ENCODE measurements at places on chromosomes 7 and 10. TPM values are rescaled to one million over a fixed set of nuclear protein-coding genes. Genes with fewer than 3 reads are reported as not detected.
A peak's percentile ranks its signal among the peaks of the same experiment; 100 is the strongest.

- H3K27me3 ChIP-seq: no peaks in the 10 kb centered on the region
- peaks cover 16% of the 10 kb centered on the region for H3K36me3 ChIP-seq
- H3K4me1 ChIP-seq: peaks cover 24% of the 10 kb centered on the region
- no peak for DNase-seq
- H3K27ac ChIP-seq: no peak overlapping the region
Measured at GRCh38 chr10:87507879-87508483, 3.3 kb downstream of the MINPP1 start.

DNA sequence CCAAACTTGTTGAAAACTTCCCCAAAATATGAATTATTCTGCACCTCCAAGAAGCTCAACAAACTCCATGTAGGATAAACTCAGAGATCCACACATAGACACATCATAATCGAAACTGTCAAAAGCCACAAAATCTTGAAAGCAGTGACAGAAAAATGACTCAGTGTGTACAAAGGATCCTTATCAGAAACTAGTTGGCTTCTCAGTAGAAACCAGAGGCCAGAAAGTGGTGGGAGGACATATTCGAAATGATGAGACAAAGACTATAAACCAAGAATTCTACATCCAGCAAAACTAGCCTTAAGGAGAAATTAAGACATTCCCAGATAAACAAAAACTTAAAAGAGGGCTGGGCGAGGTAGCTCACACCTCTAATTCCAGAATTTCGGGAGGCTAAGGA lies 38.5 kb downstream of the MCMBP start:
- H3K36me3 ChIP-seq: peaks cover 95% of the 10 kb centered on the region
- no peak overlapping the region for H3K27ac ChIP-seq
- H3K27me3 ChIP-seq: no peaks in the 10 kb centered on the region

- DNase-seq: no peak
- no peaks in the 10 kb centered on the region for H3K36me3 ChIP-seq
- H3K4me3 ChIP-seq: no peak overlapping the region
- H3K27ac ChIP-seq: no peak overlapping the region
- H3K27me3 ChIP-seq: no peaks in the 10 kb centered on the region
- H3K4me1 ChIP-seq: no peaks in the 10 kb centered on the region
Measured at GRCh38 chr10:105763611-105764010, 1122.5 kb downstream of the SORCS3 start.

- no peaks in the 10 kb centered on the region for H3K4me1 ChIP-seq
- no peak overlapping the region for H3K4me3 ChIP-seq
- no peaks in the 10 kb centered on the region for H3K36me3 ChIP-seq
- DNase-seq: no peak
- no peaks in the 10 kb centered on the region for H3K27me3 ChIP-seq
Measured at GRCh38 chr10:70784471-70784870, 706 bp downstream of the TBATA start.

GRCh38 chr7:74017125-74017524 lies 10.8 kb upstream of the ELN start:
- no peak overlapping the region for H3K27ac ChIP-seq
- no peaks in the 10 kb centered on the region for H3K27me3 ChIP-seq
- H3K4me3 ChIP-seq: no peak overlapping the region
- no peak for DNase-seq
- peaks cover 21% of the 10 kb centered on the region for H3K4me1 ChIP-seq
- no peaks in the 10 kb centered on the region for H3K36me3 ChIP-seq

- no peaks in the 10 kb centered on the region for H3K36me3 ChIP-seq
- no peak overlapping the region for H3K4me3 ChIP-seq
- no peak for DNase-seq
- no peak overlapping the region for H3K27ac ChIP-seq
Measured at GRCh38 chr10:71092812-71093401, 119.5 kb upstream of the UNC5B start.

DNA sequence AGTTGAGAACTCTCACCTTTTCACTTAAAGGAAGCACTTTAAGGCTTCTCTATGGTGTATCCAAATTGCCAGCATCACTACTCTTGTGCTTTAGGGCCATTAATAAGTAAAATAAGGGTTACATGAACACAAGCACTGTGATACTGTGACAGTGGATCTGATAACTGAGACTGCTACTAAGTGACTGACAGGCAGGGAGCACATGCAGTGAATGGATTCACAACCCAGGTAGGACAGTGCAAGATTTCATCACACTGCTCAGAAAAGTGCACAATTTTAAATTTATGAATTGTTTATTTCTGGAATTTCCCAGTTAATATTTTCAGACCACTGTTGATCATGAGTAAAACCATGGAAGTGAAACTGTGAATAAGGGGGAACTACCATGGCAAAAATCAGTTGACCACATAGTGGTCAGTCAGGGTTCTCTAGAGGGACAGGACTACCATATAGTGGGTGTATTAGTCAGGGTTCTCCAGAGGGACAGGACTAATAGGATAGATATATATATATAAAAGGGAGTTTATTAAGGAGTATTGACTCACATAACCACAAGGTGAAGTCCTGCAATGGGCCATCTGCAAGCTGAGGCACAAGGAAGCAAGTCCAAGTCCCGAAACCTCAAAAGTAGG lies 20.9 kb upstream of the CYP51A1 start:
- DNase-seq: no peak
- no peaks in the 10 kb centered on the region for H3K4me1 ChIP-seq

DNA sequence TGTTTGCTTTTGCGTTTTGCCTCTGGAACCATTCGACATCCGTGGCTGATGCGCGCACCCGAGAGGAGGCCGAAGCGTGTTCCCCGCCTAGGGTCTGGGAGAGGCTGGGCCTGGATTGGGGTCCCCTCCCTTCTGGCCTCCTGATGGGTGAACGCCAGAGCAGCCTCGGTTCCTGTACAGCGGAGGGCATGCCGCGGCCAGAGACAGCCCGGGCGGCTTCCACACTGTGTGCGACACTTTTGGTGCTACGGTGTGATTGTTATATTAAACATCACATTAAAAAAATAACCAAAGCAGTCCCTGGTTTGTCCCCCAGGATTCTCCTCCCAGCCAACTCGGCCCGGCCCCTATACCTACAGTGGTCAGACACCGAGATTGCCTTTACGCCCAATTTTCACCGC lies 3.7 kb upstream of the HOXA7 start:
- peaks cover 16% of the 10 kb centered on the region for H3K4me1 ChIP-seq
- H3K36me3 ChIP-seq: no peaks in the 10 kb centered on the region
- peak overlapping the region; percentile 80 for H3K4me3 ChIP-seq
- no peaks in the 10 kb centered on the region for H3K27me3 ChIP-seq

- no peak overlapping the region for H3K4me3 ChIP-seq
- DNase-seq: no peak
- no peak overlapping the region for H3K27ac ChIP-seq
Measured at GRCh38 chr7:128178611-128179010, 62.5 kb upstream of the LEP start.

DNA sequence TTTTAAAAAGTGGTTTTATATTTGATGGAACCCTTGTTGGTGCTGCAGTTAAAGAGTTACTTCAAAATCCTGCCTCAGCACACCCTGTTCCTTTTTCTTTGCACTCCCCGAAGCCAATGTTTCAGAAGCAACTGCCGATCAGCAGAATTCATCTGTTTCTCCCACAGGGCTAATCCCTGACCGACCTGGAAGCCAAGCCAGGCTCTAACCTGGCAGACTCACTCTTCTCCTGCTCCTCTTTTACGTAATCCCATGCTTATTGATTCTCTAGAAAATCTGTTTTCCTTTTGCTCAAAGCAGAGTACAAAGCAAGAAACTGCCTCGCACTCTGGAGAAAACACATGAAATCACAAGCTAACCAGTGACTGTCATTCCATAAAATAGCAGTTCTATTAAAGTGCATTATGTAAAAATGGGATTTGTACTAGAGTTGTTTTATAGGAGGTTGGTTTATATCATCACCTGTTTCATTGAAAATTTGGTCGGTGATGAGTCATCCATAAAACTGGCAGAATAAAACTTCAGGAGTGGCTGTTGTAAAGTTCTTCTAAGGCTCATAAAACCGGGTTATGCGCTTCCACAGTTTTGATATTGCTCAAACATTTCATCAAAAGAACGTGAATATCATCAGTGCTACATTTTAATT lies 99.9 kb downstream of the CNTNAP2 start:
- no peak overlapping the region for H3K27ac ChIP-seq
- no peak for DNase-seq
- H3K36me3 ChIP-seq: no peaks in the 10 kb centered on the region
- no peaks in the 10 kb centered on the region for H3K4me1 ChIP-seq

DNA sequence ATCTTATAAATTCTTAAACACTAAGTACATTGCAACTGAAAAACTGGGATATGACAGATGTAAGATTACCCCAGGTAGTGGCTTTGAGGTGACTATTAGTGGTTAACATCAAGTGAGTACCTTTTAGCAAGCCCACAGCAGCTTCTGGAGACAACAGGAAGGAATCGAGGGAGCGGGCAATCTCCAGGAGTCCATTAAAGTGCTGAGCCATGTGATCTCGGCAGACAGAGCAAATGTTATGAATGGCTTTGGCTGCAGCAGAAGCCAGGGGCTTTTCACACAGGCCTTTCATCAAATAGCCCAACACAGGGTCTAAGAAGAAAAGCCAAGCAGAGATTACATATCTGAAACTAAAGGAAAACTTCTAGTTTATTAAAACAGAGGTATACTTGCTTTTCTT lies 48.9 kb downstream of the IRF5 start:
- no peak overlapping the region for H3K4me3 ChIP-seq
- no peaks in the 10 kb centered on the region for H3K4me1 ChIP-seq
- no peaks in the 10 kb centered on the region for H3K27me3 ChIP-seq
- H3K27ac ChIP-seq: no peak overlapping the region

DNA sequence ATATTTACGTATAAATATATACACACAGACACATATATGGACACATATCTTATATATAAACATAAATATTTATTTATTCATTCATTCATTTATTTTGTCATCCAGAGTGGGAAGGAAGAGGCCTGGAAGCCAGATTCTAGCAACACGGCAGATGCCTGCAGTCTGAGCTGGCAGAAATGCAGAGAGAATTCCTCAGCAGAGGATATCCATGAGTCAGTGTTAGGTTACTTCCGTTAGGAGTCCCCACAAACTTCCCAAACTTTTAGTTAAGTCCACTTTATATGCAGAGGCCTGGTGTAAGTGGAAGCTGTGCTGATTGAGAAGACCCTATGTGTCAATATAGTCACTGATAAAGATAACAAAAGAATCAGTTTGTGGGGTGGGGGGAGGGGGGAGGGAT lies 89.6 kb downstream of the PPP1R17 start:
- no peaks in the 10 kb centered on the region for H3K27me3 ChIP-seq
- H3K27ac ChIP-seq: no peak overlapping the region
- no peak for DNase-seq
- no peaks in the 10 kb centered on the region for H3K4me1 ChIP-seq
- H3K4me3 ChIP-seq: no peak overlapping the region
- H3K36me3 ChIP-seq: no peaks in the 10 kb centered on the region

GRCh38 chr7:106239406-106239805 lies 45.4 kb downstream of the NAMPT start:
- DNase-seq: no peak
- H3K27ac ChIP-seq: no peak overlapping the region
- H3K4me1 ChIP-seq: no peaks in the 10 kb centered on the region
- H3K27me3 ChIP-seq: no peaks in the 10 kb centered on the region

DNA sequence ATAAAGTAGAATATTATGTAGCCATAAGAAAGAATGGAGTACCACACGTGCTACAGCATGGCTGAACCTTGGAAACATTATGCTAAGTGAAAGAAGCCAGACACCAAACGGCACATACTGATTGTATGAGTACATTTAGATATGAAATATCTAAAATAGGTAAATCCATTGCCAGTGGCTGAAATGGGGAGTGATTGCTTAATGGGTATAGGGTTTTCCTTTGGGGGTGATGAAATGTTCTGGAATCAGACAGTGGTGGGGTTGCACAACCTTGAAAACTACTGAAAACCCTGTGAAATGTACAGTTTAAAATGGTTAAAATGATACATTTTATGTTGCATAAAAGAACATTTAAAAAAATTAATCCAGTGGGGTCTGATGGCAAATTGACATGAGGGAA lies 667.9 kb downstream of the AUTS2 start:
- H3K27ac ChIP-seq: no peak overlapping the region
- no peaks in the 10 kb centered on the region for H3K27me3 ChIP-seq
- H3K4me3 ChIP-seq: no peak overlapping the region
- H3K36me3 ChIP-seq: no peaks in the 10 kb centered on the region
- H3K4me1 ChIP-seq: no peaks in the 10 kb centered on the region

DNA sequence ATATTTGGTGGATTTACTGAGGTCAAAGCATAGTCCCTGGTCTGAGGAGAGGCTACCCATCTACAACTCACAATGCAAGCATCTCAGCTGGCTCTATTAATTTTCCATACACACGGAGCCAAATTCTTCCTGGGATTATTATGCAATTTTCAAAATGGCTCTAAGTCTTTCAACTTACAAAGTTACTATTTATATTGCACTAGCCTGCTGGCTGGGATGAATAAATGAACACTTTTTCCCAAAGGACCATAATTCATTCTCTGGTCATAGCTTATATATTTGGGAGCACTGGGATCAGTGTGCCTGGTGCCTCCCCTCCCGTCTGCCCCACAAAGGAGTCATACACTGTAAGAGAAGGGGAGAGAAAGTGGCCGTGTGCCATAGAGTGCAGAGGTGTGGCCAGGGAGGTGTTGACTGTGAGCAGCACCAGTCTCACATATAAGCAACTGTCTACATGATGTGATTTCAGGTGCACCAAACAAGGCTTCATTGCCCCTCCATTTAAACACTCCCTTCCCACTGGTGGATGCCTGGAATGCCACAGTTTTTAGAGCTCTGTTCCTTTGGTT lies 88.6 kb downstream of the ZNF92 start:
- DNase-seq: no peak
- H3K36me3 ChIP-seq: no peaks in the 10 kb centered on the region
- H3K4me1 ChIP-seq: no peaks in the 10 kb centered on the region
- H3K4me3 ChIP-seq: no peak overlapping the region
- H3K27ac ChIP-seq: no peak overlapping the region
- H3K27me3 ChIP-seq: no peaks in the 10 kb centered on the region

GRCh38 chr10:110535958-110536891 lies 31.3 kb upstream of the SMC3 start:
- H3K27ac ChIP-seq: no peak overlapping the region
- no peaks in the 10 kb centered on the region for H3K36me3 ChIP-seq
- peaks cover 22% of the 10 kb centered on the region for H3K27me3 ChIP-seq
- DNase-seq: no peak
- no peak overlapping the region for H3K4me3 ChIP-seq

DNA sequence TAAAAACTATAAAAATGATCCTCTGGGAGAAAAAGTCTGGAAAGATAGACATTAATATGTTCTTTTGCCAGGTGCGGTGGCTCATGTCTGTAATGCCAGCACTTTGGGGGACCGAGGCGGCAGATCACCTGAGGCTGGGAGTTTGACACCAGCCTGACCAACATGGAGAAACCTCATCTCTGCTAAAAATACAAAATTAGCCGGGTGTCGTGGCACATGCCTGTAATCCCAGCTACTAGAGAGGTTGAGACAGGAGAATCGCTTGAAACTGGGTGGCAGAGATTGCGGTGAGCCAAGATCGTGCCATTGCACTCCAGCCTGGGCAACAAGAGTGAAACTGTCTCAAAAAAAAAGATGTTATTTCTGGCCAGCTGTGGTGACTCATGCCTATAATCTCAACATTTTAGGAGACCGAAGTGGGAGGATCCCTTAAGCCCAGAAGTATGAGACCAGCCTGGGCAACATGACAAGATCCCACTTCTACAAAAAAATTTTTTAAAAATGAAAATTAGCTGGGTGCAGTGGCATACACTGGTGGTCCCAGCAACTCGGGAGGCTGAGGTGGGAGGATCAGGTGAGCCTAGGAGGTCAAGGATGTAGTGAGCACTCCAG lies 101.9 kb upstream of the LRRN3 start:
- H3K4me3 ChIP-seq: no peak overlapping the region
- no peaks in the 10 kb centered on the region for H3K4me1 ChIP-seq
- H3K27me3 ChIP-seq: no peaks in the 10 kb centered on the region
- H3K27ac ChIP-seq: no peak overlapping the region
- no peaks in the 10 kb centered on the region for H3K36me3 ChIP-seq

Gene CACNB2
- 0.18 TPM for total RNA-seq

Gene NODAL
- total RNA-seq: not detected

Gene NUPR2
- total RNA-seq: not detected

Gene VAX1
- total RNA-seq: not detected

Gene CLDN15
- 0.87 TPM for total RNA-seq

Gene AKR1C8
- not detected for total RNA-seq

Gene C10orf71
- 208 TPM for total RNA-seq

All from gastrocnemius medialis (tissue), 4 donors.